ENCODE measurements at places on chromosomes 11 and 22.

GRCh38 chr11:121226415-121227263, 65.9 kb upstream of the SC5D start:
- no peak for DNase-seq

DNA sequence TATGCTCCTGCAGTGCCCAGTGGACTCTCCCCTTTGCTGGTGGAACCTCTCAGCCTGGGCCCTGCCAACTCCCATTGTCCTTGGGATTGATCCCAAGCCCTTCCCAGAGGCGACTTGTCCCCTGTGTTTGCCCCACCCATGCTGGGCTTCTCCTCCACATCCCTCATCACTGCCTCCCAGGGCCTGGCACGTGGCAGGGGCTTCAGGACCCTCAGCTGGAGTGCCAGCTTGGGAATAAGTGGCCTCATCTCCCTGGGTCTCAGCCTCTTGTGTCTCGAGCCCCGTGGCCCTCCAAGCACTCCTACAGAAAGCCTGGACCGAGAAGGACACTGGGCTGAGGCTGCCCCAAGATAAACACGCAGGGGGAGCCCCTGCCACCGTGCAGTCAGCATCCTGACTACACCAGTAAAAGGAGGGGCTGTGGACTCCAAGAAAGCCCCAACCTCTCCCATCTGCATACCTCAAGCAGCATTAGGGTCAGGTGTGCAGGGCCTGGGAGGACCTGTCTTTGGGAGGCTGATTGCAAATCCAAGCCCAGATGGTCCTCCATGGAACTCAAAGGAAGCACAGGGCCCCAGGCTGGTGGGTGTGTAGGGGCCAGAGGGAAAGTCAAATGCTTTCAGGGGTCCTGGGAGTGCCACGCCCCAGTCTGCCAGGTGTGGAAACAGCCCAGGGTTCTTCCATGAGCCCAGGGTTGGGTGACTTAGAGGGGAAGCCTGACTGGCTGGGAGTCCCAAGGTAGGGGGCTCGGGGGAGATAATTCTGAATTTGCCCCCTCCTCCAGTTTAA, 9.5 kb upstream of the GNAZ start:
- no peak for DNase-seq

GRCh38 chr11:121249039-121249663, 43.4 kb upstream of the SC5D start:
- peak; percentile 15 for DNase-seq

- peak; percentile 5 for DNase-seq
These were observed 214.3 kb downstream of the NXPE2 start for GRCh38 chr11:114892381-114893197.

DNA sequence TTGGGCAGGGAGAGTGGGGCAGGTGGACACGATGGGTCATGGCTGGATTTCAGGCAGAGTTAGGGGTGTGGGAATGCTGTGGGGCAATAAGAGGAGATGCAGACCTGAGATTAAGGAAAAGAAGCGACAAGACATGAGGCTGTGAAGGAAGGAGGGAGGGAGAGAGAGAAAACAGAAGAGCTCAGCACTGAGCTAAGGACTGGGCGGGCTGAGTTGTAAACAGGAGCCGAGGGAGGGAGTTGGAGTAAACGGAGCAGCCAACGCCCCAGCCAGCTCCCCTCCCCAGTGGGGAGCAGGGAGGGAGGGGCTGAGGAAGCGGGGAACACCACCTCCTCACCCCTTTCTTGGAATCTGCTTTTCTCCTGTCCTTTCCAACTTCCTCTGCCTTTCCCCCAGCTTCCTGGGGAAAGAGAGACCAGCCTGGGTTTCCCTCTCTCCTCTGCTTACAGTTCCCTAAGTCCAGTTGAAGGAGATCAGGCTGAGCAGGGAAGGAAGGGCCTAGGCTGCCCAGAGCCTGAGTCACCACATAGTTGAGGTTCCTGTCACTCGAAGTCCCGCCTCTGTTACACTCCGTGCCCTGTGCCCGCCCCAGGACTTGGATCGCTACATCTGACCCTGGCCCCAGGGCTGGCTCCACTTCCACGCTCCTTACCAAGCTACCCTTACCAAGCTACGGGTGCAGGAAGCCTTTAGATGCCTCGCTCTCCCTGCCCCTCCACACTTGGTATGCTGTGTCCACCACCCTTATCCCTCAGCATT, 6.7 kb upstream of the AHNAK start:
- DNase-seq = peak; percentile 50

GRCh38 chr11:5038341-5038740, 8.0 kb upstream of the OR52J3 start:
- DNase-seq = no peak

- no peak for DNase-seq
These were observed 72.7 kb upstream of the PITPNB start for GRCh38 chr22:27991586-27992293.

- DNase-seq = peak; percentile 66
These were observed 60.9 kb upstream of the EED start for GRCh38 chr11:86183694-86184093.

DNA sequence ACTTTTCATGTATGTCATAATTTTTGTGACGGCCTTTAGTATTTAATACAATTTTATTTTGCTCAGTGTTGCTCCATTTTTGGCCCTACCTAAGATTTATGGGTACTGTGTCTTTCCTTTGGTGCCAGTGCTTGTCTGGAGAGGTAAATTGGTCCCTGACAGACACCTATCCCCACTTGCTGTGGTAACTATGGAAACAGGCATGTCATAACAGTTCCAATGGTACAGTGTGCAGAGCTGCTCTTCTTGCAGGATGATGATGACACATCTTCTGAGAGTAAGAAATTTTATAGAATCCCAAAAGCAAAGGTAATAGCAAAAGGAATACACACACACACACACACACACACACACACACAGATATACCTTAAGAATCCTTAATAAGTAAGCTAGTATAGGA, 118.5 kb downstream of the ELP4 start:
- DNase-seq = no peak

DNA sequence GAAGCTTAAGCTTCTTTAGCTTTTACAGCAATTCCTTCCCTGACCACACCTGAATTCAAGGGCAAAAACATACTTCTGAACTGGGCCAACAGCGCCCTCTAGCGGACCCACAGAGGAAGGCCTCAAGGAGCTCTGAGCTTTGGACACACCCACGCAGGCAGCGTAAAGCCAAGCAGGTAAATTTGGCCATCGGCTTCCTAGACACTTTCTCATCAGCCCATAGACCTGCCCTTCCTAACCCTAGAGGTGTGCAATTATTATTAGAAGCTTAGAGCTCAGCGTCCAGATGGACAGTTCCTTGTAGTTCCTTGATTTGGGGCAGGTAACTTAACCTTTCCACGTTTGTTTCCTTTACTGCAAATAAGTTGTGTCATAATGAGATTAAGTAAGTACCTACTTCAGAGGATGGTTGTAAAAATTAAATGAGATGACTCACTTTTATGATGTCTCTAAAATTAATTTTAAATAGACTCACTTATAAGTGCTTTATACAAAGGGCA, 25.7 kb upstream of the HMGXB4 start:
- peak; percentile 79 for DNase-seq

GRCh38 chr11:45688472-45689033, 23.1 kb upstream of the CHST1 start:
- no peak for DNase-seq

DNA sequence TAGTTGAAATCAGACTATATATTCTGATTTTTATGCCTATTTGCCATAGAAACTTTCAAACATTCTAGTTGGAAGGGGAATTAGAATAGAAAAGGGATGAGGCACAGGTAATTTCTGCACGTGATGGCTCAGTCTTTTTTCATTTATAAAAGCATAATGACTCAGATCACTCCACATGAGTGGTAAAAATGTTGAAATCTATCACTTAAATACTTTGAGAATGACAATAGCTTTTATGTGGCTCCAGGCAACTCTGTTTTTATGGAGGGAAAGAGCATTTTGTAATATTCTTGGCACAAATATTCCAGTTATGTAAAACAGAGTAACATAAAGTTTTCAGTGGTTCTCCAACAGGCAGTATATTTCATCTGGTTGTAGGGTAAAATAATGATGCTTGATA, 5.9 kb upstream of the MMP3 start:
- no peak for DNase-seq

DNA sequence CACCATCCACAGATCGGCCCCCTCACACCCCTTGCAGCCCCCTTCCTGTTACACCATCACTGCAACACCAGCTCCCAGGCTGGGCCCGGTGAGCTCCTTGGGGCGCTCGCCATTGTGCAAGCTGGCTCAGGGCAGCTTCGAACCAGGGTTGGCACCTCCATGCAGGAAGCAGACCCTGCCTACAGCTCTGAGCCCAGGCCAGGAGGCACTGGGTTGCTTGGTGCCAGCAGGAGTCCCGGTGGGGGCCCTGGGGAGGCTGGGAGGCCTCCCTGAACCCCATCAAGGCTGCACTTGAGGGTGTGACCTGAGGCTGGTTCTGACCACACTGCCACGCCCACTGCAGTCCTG, 417.1 kb downstream of the CTTN start:
- no peak for DNase-seq

GRCh38 chr11:84865791-84866535, 761.2 kb downstream of the DLG2 start:
- DNase-seq = no peak

- DNase-seq = no peak
These were observed 59.5 kb downstream of the FAM168A start for GRCh38 chr11:73538381-73538872.

DNA sequence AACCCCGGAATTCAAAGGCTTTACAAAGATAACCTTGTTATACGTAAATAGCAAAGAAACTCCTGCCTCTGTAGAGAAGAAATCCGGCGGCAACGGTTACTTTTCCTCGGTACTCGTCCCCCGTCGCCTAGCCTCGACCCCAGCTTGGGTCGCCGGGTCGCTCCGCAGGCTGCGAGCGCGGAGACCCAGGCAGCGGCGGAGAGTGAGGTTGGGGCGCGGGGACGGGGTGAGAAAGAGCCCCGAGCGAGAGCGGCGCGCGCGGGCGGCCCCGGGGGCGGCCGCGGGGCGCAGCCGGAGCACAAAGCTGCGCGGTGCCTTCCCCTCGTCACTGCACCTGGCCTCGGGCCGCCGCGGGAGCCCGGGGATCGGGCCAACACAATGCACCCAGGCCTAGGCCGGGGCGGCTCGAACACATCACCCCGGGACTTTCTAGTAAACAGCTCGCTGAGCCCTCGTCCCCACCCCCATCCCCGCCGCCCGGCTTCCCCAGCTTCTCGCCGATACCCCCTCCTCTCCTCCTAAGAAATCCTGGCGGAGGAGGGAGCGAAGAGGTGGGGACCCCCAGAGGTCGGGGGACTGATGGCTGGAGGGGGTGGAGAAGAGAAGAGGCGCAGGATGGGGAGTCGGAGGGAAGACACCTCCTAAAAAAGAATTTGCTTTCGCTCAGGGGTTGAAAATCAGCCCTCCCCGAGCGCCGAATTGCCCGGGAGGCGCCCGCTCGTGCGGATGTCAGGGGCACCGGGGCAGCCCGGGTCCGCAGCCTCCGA, 845 bp downstream of the MPPED2 start:
- no peak for DNase-seq

- no peak for DNase-seq
These were observed 100.0 kb downstream of the PAX6 start for GRCh38 chr11:31711137-31711536.

DNA sequence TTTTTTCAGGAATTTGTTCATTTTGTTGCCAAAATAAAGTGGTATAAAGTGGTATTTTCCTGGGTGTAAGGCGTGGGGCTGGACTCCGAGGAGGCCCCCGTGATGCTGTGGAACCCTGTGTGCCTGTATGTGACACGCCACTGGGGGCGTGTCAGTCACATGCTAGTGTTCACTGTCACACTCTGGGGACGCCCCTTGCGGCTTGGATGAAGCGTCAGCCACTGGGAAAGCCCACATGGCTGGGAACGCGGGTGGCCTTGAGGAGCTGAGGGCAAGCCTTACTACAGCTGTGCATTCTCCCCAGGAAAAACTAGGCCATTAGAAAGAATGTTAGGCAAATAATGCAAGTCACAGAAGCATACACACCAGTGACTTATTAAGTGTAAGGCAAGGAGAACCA, 77.0 kb upstream of the SLC25A18 start:
- no peak for DNase-seq

GRCh38 chr22:36787204-36787988, 11.5 kb upstream of the IFT27 start:
- DNase-seq = no peak

- no peak for DNase-seq
These were observed 43.3 kb downstream of the SNX19 start for GRCh38 chr11:130872981-130873380.

DNA sequence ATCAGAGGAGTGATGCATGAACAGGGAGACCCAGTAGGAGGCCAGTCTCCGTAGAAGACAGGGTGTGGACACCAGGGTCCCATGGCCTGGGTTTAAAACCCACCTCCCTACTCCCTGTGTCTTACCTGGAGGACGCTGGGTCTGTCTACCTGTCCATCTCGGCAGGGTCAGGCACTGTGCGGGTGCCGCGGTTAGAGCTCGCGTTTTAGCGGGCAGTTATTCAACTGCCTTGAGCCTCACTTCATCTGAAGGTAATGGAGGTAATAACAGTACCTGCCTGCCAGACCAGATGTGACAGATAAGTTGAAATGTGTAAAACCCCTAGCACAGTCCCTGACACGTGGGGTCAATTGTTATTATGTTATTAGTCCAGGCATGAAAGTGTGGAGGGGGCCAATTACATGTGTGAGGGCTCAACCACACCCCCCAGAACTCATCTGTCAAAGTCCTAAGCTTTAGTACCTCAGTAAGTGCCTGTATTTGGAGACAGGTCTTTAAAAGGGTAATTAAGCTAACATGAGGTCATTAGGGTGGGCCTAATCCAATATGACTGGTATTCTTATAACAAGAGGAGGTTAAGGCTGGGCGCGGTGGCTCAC, 8.1 kb upstream of the UPK3A start:
- no peak for DNase-seq
